Inflammatory macrophage treated with lipopolysaccharide for 4 hours (primary cell): ENCODE measurements at places on chromosomes 11 and 22.

DNA sequence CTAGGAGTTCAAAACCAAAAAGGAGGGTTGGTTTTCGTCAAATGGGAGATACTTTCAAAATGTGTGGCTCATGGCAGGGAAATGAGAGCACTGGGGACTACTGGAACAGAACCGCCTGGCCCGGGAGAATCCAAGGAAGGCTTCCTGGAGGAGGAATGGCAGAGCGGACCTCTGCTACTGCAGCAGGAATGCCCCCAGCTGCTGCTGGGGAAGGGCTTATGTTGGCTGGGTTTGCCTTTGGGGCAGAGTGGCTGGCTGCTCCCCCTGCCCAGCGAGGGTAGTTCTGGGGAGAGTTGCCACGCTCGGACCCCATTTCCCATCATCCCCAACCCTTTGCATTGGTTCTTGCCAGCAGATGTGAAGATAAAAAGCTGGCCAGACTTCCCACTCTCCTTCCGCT, 10.6 kb upstream of the APOBEC3A start:
- DNase-seq: no peak

GRCh38 chr11:29119116-29119515, 897.7 kb downstream of the KCNA4 start:
- DNase-seq: no peak

- peak; percentile 59 for DNase-seq
These were observed 70.8 kb upstream of the GNAZ start for GRCh38 chr22:22999523-22999922.

GRCh38 chr11:47980907-47981621, 705 bp downstream of the PTPRJ start:
- peak; percentile 55 for DNase-seq

- peak; percentile 64 for DNase-seq
These were observed 16.6 kb downstream of the RTN4RL2 start for GRCh38 chr11:57476757-57477506.

- DNase-seq: peak; percentile 27
These were observed 405 bp downstream of the SFI1 start for GRCh38 chr22:31496735-31497146.

DNA sequence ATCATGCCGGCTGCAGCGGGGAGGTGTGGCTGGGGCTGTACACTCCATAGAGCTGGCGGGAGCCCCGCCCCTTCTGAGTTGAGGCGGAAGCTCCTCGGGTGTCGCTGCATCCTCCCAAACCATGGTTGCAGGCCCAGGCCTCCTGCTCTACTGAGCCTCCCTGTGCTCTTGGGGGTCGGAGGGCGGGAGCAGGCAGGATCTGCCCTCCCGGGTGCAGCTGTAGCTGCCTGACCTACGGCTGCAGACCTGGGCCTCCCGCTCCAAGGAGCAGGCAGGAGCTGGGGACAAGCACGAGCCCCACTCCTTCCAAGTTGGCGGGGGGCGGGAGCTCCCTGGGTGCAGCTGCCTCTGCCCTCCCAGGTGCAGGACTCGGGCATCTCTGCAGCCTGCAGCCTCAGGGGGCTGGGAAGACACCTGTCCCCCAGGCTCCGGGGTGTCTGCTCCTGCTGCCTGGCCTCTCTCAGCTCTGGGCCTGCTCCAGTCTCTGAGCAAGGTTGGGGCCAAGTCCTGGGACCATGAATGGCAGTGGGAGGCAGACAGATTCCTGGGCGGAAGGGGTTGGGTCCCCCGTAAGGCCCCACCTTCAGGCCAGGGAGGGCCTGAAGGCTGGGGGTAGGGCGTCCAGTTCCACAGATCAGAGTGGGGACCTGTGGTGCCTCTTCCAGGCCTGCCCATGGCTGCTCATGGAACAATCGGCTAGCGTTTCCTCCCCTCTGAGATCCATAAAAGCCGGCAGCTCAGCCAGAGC, 46.4 kb upstream of the SC5D start:
- no peak for DNase-seq

GRCh38 chr11:111353776-111354600, 25.1 kb downstream of the POU2AF1 start:
- DNase-seq: no peak

GRCh38 chr11:104846216-104846615, 52.0 kb downstream of the CASP12 start:
- no peak for DNase-seq

DNA sequence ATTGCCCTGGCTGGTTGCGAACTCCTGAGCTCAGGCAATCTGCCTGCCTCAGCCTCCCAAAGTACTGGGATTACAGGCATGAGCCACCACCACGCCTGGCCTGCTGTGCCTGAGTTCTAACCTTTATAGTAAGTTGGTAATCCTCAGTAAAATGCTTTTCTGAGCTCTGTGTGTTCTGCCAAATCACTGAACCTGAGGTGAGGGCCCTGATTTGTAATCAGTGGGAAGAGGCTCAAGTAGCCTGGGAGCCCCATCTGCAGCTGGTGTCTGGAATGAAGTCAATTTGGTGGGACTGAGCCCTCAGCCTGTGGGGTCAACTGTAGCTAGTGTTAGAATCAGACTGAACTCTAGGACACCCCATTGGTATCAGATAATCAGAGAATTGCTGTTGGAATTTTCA, 72.6 kb upstream of the PARVG start:
- no peak for DNase-seq

GRCh38 chr11:70764356-70764905, 366.1 kb downstream of the CTTN start:
- DNase-seq: no peak

GRCh38 chr11:86414032-86414431, 39.3 kb downstream of the CCDC81 start:
- DNase-seq: no peak

DNA sequence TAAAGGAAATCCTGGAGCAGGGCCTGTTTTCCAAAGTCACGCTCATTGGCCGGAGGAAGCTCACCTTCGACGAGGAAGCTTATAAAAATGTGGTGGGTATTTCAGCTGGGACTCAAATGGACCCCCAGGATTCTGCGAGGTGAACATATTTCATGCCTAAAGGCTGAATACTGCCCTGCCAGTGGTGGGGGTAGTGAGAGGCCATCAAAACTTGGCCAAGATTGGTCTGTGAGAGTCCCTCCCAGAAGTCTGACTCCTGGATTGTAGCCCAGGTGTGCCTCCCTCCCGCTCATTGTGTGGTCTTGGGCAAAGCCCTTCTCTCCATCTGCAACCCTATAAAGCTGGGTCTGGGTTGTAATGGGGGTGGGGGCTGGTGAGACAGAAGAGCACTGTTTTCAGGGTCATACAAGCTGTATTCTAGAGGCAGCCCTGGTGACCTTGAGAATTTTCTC, 853 bp downstream of the HTATIP2 start:
- no peak for DNase-seq

DNA sequence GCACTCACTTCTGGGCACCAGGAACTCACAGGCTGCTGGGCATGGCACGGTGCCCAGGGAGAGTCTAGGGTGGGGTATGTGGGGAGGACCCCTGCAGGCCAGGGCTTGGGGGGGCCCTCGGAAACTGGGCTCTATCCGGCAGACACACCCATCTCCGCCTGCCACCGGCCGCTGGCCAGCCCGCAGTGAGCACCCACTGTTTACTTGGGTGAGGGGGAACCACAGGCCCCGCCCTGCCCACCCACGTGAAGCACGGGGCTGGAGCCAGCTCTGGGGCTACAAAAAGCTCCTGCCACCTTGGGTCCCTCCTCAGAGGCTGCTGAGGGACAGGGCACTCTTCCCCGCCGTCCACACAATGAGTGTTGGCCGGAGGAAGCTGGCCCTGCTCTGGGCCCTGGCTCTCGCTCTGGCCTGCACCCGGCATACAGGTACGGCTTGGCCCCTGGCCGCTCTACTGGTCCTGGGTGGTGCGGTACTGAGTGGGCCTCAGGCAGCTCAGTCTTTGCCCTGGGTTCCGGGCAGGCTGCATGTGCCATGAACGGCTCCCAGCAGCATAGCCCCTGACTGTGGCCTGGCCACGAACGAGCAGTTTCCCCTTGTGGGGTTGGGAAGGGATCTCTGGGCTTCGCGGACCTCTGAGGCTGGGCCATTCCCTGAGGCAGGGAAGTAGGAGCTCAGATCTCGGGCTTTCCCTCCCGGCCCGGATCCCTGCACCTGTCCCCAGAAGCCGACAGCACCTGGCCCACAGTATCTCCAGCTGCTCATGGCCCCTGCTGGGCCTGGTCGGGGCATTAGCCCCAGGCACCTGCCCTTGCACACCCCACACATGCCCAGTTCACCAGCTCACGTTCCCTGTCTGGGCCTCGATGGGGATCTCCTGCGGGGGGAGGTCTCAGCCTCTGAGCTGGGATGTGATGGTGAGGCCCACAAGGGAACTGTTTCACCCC, at the start of gene MUC5AC:
Gene MUC5AC, plus strand, starts transcription at position 309 of the 947 bp plus-strand sequence. Its CDS starts 47 bp downstream, at position 356.
- DNase-seq: no peak

DNA sequence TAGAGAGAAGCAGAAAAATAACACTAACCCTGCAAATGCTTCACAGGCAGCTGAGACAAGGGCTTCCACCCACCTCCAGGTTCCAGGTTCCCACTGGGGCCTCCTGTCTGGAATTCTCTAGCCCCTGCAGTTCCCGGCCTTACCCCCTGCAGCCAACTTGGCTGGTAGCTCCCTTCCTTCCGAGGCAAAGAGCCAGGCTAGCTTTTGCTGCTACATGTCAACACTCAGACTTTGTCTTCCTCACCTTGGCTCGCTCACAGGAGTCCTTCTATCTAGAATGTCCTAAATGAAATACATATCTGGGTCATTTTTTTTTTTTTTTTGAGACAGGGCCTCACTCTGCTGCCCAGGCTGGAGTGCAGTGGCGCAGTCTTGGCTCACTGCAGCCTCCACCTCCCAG, 9.9 kb upstream of the TTLL1 start:
- no peak for DNase-seq

DNA sequence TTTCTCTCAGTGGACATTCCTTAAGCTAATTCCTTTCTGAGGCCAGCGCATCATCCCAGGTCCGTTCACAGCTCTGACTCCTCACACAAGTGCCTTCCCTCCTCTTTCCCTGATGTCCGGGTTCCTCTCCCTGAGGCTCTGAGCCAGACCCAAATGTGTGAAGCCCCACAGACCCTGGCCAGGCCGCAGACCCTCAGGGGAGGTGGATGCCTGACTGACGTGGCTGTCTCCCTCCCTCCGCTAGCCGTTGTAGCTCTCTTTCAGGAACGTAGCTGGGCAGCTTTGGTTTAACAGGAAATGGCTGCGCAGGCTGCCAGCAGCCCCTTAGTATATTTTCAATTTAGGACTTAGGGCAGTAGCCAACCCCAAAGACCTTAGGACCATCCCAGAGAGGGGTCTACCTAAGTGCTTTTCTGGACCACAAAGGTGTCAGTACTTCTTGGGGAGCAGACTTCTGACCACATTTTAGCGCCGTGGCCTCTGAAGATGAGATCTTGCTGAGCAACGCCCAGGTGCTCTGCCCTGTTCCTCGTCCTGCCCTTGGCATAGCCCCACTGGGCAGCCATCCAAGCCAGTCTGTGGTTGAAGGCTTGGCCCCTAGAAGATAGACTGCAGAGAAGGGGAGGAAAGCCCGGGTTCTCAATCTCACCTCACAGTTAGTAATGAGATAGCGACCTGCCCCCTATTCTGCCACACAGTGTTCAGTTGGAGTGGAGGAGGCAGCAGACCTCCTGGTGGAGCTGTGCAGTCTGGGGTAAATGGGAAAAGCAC, 27.0 kb downstream of the MYBPC3 start:
- no peak for DNase-seq

- DNase-seq: no peak
These were observed 77.0 kb downstream of the DDIAS start for GRCh38 chr11:82978422-82979099.

DNA sequence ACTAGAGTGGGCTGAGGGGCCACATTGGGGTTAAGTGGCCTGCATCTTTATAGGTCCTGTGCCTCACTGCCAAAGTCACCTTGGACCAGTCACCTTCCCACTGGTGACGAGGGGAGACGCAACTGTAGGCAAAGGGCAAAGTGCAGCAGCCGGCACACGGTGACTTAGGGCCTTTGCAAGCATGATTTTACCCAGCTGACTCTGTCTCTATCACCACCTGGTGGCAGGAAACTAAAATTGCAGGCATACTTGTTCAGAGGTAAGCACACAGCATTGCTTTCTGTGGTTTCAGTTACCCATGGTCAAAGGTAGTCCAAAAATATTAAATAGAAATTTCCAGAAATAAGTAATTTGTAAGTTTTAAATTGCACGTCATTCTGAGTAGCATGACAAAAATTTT, 1164.4 kb downstream of the BRD1 start:
- DNase-seq: peak; percentile 7

DNA sequence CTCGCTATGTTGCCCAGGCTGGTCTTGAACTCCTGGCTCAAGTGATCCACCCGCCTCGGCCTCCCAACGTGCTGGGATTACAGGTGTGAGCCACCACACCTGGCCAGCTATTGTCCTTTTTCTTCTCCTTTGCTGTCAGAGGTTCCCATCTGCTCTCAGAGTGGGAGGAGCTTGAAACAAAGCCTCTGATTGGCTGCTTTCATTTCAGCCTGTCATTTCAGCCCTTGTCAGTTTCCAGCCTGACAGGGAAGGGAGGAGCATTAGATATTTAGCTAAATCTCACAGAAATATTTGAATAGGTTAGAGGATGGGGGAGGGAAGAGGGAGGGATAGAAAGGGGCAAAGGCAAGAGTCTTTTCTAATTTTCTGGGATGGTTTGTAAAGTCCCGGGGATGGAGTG, 8.7 kb downstream of the SLC22A6 start:
- DNase-seq: no peak

DNA sequence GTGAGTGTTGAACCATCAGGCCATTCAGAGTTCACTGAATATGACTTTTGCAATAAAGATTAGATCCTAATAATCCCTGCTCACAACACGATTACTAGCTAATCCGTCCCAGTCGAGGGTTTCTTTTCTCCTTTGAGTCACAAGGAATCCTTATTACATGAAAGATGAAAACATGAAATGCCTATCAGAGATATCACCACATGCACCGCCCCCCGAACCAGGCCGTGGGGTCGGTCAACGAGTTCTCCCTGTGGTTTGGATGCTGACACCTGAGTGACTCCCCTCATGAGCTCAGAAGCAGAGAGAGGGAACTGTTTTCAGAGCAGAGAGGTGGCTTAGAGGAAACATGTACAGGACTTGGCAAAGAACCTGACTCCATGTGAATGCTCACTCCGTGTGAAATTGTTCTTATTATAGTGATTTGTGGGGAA, 263.3 kb downstream of the ETS1 start:
- DNase-seq: no peak

DNA sequence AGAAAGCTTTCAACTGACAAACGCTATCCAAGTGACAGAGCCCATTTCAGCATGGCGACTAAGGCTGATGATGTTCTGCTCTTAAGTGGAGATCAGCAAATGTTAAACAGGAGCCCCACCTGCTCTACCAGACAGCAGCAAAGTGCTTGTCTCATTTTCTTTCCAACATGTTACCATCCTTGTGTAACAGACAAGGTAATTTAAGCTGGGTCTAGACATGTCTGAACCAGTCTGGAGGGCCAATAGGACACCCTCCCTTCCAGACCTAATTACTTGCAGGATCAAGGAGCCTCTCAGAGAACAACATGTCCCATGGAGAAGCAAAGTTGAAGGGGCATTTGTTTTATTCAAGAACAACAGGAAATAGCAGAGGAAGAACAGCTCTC, 3.9 kb upstream of the LMO2 start:
- no peak for DNase-seq
